ENCODE measurements at places on chromosomes 13 and 19.

DNA sequence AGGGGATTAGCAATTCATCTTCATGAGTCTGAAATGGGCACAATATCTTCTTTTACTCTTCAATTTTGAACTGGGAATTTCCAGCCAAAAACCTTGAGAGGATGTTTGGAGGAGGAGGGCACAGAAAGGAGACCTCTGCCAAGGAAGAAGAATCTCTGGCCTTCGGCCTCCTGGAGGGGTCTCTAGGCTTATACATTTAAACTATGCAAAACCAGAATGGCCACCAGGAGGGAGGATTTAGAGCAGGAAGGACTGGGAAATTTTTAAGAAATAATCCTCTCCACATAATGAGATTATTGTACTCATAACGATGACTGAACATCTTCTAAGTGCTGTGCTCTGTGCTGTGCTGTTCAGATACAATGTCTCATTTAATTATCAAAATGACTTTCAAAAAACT lies 325.9 kb downstream of the NDFIP2 start:
- no peak for DNase-seq

GRCh38 chr13:113186061-113186900 lies 22.2 kb downstream of the PCID2 start:
- DNase-seq, result no peak

DNA sequence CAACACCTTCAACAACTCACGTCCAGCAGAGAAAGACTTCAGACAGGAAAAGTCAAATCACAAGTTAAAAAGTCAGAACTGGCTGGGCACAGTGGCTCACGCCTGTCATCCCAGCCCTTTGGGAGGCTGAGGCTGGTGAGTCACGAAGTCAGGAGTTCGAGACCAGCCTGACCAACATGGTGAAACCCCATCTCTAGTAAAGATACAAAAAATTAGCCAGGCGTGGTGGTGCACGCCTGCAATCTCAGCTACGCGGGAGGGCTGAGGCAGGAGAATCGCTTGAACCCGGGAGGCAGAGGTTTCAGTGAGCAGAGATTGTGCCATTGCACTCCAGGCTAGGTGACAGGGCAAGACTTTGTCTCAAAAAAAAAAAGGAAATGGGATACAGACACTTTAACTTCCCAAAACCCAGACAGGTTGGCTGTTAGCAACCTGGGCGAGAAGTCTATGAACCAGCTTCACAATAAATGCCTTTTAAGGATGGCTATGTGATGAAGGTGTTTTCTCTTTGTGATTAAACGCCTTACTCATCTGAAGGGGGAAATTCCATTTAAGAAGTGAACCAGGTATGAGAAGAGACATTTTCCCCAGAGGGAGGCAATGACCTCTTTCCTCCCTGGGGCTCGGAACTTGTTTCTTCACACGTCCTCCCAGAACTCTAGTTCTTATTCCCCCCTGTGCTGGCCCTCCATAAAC lies 80.4 kb downstream of the INSR start:
- no peak for DNase-seq

- DNase-seq, result peak; percentile 63
Measured at GRCh38 chr19:43526884-43527859, at the start of gene ETHE1. ETHE1 (minus strand) TSS chr19:43527201; CDS start chr19:43527177, 24 bp downstream.

GRCh38 chr19:40241809-40242384 lies 15.4 kb upstream of the CCNP start:
- DNase-seq, result peak; percentile 5

GRCh38 chr19:15249972-15250639 lies 17.9 kb upstream of the EPHX3 start:
- no peak for DNase-seq

- no peak for DNase-seq
Measured at GRCh38 chr13:19960653-19960976, 2.1 kb downstream of the ZMYM2 start.

- no peak for DNase-seq
Measured at GRCh38 chr13:29922281-29922821, 71.9 kb upstream of the UBL3 start.

Measured in naive thymus-derived CD4-positive, alpha-beta T cell (primary cell).